ENCODE measurements at places on chromosomes 11 and 22. TPM values are rescaled to one million over a fixed set of nuclear protein-coding genes. Genes with fewer than 3 reads are reported as not detected.

UPK3A gene
- not detected for total RNA-seq

MS4A15 gene
- not detected for total RNA-seq

PIWIL4 gene
- total RNA-seq, result 0.40 TPM

CARD18 gene
- not detected for total RNA-seq

TESMIN gene
- total RNA-seq, result 6.7 TPM

CATSPER1 gene
- total RNA-seq, result 1.7 TPM

OR8D4 gene
- total RNA-seq, result not detected

CCDC89 gene
- total RNA-seq, result not detected

WNT11 gene
- 1.7 TPM for total RNA-seq

RIMBP3B gene
- total RNA-seq, result 0.71 TPM

PRODH gene
- total RNA-seq, result 1.4 TPM

BLID gene
- not detected for total RNA-seq

MOGAT2 gene
- total RNA-seq, result not detected

PTGDR2 gene
- 0.10 TPM for total RNA-seq

SNU13 gene
- total RNA-seq, result 184 TPM

CDC45 gene
- 24.1 TPM for total RNA-seq

All from A549 treated with Mapracorat at 1 μM for 4 hours (cell line).